ENCODE measurements at places on chromosomes 12 and 14.

GRCh38 chr14:105460616-105461015 lies 14.0 kb upstream of the CRIP2 start:
- no peak for DNase-seq

GRCh38 chr12:129184127-129184928 lies 331.1 kb downstream of the GLT1D1 start:
- DNase-seq = no peak

DNA sequence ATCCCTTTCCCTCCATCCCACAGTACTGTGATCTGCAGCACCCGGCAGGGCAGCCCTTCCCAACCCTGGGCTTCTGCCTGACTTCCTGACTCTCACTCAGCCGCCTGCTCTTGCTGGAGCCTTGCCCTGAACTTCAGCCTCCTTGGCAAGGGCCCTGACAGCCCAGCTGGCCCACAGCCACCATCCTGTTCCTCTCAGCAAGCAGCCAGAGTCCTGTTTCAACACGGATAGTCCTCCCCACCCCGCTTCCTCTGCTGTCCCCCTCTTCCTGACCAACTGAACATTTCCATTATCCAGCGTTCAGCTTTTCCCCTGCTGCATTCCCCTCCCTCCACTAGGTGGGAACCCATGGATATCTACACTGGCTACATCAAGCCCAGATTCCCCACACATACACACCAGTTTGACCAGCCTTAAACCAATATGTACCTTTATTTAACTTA lies 74.0 kb upstream of the MDM1 start:
- no peak for DNase-seq

DNA sequence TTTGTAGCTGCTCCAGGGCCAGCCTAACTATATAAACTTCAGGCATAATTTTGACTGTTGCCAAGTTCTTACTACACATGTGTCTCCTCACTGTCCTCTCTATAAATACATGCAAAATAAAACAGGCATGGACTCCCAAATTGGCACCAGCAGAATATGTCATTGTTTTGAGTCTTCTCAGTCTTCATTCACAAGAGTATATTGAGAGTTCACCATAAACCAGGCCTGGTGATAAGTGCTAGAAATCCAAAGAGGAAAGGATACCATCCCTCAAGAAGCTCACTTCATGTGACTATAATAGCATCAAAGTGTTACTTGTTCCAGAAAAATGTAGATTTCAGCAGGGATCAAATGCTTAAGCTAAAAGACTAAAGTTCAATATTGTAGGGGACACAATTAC lies 13.7 kb downstream of the GPR19 start:
- DNase-seq = no peak

DNA sequence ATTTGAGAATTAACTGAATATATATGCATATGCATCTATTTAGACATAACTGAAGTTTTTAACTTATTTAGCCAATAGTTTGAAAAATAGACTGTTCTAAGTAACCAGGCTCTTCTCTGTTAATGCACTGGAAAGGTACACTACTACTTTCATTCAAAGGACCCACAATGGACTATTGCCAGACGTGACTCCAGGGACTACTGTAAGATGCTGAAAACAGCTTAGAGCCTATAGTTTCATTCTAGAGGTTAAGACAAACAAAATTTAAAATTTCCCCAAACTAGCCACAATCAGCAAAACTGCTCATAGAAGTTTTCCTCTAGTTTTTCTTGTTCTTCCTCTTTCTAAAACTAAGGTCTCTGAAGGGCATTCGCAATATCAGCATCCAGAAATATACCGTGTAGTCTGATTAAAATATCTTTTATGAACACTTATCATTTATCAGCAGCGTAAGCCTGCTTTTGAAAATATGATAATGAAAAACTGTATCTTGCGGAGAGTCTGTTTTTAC lies 10.4 kb downstream of the APPL2 start:
- no peak for DNase-seq

- DNase-seq = no peak
These were observed 246.6 kb downstream of the TMEM132D start for GRCh38 chr12:129657179-129657578.

DNA sequence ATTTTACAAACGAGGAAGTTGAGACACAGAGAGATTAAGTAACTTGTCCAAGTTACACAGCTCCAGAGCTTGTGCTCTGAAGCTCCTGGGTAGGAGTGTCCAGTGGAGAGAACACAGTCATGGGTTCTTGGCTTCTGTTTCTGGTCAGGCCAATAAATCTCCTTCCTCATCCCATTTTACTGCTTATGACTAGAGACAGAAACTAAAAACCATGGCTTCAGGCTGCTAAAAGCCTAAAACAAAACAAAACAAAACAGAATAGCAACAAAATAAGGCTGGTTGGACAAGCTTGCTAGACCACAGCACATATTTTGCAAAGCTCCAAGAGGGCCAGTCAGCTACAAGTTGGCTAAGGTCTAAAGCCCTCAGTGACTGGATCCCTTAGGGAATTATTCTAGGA lies 49.8 kb downstream of the PTGER2 start:
- no peak for DNase-seq

GRCh38 chr12:94010307-94010706 lies 138.1 kb upstream of the PLXNC1 start:
- DNase-seq = no peak

- DNase-seq = no peak
These were observed 257.5 kb upstream of the HMGA2 start for GRCh38 chr12:65566751-65567150.

- DNase-seq = no peak
These were observed 25.1 kb downstream of the KCNC2 start for GRCh38 chr12:75184516-75184915.

GRCh38 chr14:81205639-81206038 lies 15.1 kb downstream of the GTF2A1 start:
- DNase-seq = no peak

DNA sequence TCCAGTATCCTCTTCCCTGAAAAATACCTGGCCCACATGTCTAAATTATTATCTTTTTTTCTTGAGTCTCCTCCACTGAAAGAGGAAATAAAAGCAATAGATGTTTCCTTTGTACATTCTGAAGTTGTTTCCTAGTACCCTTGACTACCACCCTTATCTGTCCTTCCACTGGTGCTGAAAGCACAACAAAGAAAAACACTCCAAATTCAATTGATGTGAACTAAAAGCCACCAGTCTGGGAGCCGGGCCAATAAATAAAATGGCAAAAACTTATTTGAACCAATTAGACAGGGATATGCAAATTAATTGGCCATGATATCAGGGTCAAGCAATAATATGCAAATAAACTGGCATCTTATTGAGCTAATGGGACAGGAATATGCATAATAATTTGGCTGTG lies 330.5 kb downstream of the PAWR start:
- no peak for DNase-seq

GRCh38 chr12:70749931-70750330 lies 112.7 kb upstream of the PTPRB start:
- DNase-seq = no peak

DNA sequence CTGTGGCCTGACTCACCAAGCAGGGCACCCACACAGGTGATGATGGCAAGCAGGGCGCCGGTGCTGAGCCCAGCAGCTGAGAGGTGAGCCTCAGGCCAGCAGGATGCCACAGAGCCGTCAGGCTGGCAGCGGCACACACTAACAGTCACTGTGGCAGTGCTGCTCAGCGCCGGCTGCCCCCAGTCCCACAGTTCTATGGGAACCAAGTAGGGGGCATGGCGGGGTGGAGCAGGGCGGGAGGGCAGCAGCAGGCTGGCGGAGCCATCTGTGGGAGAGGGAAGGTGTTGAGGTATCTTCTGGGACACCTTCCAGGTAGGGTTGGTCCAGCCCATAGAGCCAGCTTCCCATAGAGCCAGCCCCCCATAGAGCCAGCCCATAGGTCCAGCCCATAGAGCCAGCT lies 7.0 kb downstream of the PSMB11 start:
- no peak for DNase-seq

- no peak for DNase-seq
These were observed 71.4 kb downstream of the MNAT1 start for GRCh38 chr14:60805841-60806430.

GRCh38 chr12:28828318-28828717 lies 320.8 kb upstream of the FAR2 start:
- DNase-seq = no peak

GRCh38 chr12:68240975-68241374 lies 12.4 kb downstream of the IL22 start:
- peak; percentile 68 for DNase-seq

DNA sequence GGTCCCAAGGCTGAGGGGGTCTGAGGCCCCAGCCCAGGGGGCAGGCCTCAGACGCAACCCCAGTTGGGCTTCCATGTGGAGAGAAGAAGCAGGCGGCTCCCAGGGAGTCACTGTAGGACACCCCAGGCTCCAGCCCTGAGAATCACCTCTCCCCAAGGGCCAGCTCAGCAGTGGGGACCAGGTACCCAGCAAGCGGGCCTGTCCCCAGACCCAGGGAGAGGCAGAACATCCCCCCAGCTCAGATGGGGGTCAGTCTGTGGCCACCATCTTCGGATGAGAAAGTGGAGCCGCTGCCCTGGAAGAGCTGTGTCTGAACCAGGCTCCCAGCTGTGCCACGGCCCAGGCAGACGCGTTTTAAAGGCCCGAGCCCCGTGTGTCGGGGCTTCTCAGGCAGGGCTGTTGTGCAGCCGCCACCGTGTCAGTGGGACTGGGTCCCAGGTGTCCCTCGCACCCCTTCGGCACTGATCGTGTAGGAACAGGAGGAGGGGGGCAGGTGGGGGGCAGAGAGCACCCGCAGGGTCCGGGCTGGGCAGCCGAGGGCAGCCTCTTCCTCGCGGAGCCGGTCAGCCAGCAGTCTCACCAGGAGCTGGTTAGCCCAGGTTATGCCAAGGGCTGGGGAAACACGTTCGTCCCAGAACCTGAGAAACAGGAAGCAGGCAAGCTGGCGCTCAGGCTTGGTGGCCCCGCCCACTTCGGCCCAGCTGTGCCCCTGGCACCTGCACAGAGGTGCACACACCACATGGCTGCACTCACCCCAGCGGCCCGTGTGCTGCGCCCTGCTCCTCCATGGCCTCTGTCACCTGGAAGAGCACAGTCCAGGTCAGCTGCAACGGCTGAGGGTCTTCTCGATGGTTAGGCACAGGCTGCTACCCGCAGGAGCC lies 16.6 kb downstream of the XRCC3 start:
- no peak for DNase-seq

DNA sequence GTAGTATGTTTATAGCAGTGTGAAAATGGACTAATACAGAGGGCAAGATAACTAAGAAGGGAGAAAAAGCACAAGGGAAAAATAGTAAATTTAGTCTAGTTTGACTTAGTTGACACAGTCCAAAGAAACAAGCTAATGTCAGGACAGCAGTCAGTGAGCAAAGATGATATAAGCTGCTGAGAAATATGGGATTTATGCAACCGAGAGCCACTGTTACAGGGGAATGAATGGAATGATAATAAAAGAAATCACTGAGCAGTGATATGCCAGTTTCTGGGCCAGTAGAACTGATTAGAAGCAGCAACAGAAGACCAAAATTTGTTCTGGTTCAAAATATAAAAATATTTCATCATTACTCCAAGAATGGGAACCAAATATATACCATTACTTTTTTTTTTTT lies 60.1 kb downstream of the R3HDM2 start:
- no peak for DNase-seq

DNA sequence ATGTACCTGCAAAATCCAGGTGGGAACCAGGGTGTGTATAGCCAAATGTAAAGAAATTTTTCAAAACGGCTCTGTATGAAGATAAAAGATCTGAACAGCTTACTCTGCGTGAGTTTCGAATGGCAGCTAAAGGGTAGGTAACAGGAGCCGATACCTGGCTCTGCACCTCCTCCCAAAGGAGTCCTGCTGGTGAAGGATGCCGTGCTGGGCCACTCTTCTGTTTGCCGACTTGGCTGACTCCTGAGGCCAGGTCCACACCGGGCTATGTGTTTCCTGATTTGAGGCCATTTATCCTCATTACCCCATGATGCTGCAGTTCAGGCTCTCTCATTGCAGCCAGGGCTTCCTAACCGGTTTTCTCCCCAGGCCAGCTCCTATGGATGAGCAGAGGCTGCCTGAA lies 244.6 kb downstream of the SLC41A2 start:
- DNase-seq = no peak

DNA sequence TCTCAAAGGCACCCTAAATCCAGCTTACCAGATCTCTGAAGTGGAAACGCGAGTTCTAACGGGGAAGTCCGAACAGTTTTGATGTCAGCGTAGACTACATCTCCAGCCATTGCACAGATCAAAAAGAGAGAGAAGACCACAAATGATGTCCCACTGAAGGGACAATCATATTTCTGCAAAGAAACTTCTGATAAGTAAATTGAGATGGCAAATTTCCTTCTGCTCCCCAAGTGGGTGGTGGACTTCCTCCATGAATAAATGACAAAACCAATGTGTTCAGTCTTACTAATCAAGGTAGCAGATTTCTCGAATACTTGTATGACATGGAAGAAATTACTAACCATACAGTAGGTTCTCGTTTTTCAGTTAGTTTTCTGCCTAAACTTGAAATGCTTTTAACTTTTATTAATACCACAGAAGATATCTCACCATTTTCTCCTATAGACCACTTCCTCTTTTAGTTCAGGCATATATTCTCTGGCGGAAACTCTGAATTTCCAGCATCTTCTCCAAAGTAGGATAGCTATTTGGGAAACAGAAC lies at the start of gene CLECL1:
Gene CLECL1, minus strand, starts transcription at position 177 of the 541 bp plus-strand sequence.
- no peak for DNase-seq

DNA sequence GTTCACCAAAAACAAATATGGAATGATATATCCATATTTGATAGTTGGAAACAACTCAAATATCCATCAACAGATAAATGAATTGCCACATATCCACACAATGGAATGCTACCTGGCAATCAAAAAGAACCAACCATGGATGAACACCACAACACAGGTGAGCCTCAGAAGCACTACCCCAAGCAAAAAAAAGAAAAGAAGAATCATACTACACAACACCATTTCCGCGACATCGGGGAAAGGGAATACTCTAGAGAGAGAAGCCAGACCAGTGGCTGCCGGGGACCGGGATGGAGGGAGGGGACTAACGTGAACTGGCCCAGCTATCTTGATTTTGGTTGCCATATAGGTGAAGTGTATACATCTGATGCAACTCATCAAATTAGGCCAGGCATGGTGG lies 41.4 kb downstream of the SCARB1 start:
- DNase-seq = no peak

- no peak for DNase-seq
These were observed 1.3 kb downstream of the TEAD4 start for GRCh38 chr12:2960390-2960956.

DNA sequence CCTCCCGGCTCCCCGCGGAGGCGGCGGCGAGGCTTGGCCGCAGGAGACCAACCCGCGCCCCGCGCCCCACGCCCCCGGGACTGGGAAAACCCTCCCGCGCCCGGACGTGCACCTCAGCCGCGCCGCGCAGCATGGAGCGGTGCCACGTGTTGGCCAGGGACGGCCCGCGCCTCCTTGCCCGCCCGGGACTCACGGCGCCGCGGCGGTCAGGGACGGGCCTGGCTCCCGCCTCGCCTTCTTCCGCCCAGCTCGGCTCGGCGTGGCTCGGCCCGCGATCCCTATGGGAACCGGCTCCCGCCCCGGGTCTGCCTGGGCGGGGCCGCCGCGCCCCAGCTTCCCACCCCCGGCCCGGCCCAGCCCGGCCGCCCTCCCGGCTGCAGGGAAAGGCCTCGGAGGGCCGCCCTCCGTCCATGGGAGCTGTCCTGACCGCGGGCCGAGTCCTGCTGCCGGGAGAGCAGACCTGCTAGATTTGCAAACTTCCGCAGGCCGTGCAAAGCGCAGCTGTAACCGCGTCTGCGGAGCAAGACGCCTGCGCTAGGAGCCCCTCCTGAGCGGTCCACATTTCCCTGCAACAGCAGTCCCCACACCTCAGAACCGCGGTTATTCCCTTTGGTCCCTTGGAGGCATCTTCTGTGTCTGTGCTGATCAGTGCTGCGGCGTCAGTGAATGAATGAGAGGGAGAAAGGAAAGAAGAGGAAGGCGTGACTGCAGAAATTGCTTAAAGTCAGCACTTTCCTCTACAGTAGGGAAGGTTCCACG lies at the start of gene CDKL1:
Gene CDKL1, minus strand, starts transcription at position 251 of the 759 bp plus-strand sequence. CDS start 1,013 bp downstream, outside the sequence.
- DNase-seq = peak; percentile 46
